Stimulated activated CD4-positive, alpha-beta T cell treated with anti-CD3 and anti-CD28 coated beads, Interleukin-2, amount 100 ng/mL, for 24 hours (primary cell): ENCODE measurements at places on chromosomes 1 and 21.

GRCh38 chr21:45448810-45449657, 44.1 kb downstream of the COL18A1 start:
- no peak for DNase-seq

GRCh38 chr1:71463144-71463543, 382.3 kb upstream of the ZRANB2 start:
- DNase-seq: no peak

DNA sequence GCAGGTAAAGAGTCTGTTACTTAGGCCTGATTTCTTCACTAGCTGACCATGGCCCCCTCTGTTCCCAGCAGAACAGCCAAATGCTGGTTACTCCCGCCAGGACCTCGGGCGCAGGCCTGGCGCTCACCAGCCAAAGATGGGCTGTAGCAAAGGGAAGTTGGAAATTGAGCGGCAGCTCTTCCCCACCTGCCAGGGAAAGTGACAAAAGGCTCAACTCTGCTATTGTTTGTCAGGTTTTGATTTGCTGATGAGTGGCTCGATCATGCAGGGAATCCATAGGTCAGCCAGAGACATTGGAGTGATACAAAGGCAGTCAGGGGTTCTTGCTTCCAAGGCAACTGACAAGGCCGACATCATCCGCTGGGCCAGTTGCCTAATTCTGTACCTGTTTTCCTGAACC, 120.1 kb downstream of the ASTN1 start:
- DNase-seq: no peak

DNA sequence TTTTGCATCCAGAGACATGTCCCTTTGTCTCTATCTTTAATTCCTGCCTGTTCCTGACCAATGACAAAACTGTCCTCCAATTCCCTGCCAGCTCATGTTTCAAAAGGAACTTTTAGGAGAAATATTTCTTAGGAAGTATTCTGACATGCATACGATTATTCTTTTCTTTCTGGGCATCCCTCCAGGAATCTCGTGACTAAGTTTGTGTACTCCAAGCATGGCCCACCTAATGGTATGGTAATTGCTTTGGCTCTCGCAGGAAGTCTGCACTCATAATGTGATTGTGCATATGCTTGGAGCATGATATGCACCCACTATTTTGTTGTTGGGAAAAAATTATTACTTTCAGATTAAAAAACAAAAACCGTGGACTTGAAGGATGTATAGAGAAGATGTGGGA, 256.4 kb downstream of the PRDM2 start:
- DNase-seq: no peak

GRCh38 chr21:44778094-44778493, 23.5 kb downstream of the UBE2G2 start:
- DNase-seq: no peak

DNA sequence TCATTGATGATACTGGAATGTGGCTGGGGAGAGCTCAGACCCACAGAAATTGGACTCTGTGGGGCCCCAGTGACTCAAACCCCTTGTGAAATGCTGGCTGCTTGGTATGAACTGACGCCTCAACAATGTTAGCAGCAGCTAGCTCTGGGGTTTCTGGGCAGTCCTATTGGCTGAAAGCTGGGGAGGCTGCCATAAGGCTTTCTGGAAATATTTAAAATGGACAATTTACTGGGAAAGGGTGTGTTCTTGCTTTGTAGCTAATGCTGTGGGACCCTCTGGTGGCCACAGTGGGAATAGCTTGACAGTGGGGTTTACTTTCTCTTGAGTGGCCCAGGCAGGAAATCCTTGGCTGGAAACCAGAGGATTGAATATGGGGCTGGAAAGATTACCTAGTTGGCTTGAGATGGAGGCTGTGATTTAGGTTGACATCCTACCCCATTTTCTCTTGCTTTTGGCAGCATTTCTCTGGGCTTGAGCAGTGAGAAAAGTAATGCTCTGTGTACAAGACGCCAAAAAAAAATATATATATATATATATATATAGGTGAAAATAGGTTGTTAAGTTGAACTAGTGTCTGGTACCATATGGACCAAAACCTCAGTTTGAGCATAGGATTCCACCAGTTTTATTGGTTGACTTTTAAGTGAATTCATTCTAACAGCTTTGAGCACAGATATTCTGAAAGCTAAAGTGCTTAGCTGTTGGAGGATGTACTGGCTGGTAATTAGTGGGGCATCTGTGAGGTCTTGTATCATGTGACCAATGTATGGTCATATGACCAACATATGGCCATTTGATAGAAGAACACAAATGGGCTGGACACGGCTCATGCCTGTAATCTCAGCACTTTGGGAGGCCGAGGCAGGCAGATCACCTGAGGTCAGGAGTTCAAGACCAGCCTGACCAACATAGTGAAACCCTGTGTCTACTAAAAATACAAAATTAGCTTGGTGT, 8.2 kb upstream of the S100A10 start:
- DNase-seq: peak; percentile 78

DNA sequence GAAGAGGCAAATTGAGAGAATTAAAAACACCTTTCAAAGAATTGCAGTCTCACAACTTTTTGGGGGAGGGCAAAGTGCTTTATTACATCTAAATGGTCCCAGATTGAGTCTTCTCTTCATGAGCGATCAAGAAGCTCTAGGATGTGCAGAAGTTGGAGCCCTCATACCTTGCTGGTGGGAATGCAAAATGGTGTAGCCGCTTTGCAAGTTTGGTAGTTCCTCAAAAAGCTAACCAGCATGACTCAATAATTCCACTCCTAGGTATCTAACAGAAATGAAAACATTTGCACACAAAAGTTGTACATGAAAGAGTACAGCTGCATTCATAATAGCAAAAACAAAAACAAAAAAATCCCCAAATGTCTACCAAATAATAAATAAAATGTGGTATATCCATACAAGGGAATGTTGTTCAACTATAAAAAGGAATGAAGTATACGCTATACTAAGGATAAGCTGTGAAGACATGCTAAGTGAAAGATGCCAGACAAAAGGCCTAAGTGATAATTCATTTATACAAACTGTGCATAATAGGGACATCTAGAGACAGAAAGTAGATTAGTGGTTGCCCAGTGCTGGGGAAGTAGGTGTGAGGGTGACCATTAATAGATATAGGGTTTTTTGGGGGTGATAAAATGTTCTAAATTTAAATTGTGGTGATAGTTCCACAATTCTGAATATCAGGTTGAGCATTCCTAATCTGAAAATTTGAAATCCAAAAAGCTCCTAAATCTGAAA, 55.2 kb downstream of the SELENOF start:
- no peak for DNase-seq

DNA sequence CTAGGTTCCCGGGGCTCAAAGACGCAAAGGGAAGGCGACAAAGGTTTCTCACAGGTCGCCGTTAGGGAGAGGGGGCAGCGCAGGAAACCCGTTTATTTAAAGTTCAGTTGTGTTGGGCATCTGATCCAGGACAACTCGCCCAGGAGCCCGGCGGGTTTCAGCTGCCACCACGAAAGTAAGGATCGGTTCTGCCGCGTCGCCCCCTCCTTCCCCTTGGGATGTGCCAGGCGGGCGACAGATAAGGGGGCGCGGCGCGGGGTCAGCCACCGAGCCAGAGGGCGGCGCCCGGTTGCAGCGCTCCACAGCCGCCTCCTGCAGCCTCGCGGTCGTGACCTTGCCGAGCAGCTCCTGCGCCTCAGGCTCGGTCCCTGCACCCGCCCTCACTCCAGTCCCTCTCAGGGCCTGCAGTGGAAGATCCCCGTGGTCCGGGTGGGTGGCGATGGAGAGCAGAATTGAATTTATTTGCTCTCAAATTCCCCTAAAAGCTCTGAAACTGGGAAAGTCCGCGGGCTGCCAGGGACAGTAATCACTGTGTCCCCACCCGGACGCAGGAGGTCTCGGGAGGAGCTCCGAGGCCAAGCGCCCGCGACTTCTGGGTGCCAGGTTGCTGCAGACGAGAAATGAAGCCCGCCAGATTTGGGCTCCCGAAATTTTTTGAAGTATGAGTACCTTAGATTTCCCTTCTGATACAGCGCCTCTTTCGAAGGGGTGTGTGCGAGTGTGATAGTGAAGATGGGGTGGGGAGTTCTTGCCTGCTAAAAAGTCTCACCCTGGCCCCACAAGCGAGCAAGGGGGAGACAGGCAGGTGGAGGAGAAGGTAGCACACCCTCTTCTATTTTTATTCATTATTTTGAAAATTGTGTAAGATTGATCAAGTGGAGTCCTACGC, 28.4 kb upstream of the NFIA start:
- DNase-seq: no peak

- no peak for DNase-seq
Measured at GRCh38 chr21:46397993-46398392, 60.7 kb upstream of the DIP2A start.

DNA sequence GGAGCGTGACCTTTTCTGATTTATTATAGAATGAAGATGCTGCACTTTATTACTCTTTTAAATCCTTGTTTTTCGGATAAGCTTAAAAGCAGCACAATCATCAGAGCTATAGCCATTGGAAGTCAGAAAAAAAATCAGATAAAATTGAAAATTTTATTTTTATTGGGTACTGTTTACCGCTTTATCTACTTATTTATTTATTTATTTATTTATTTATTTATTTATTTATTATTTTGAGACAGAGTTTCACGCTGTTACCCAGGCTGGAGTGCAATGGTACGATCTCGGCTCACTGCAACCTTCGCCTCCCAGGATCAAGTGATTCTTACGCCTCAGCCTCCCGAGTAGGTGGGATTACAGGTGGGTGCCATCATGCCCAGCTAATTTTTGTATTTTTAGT, 83.1 kb upstream of the CHRM3 start:
- no peak for DNase-seq

GRCh38 chr1:226121587-226122400, 59.3 kb downstream of the H3-3A start:
- DNase-seq: peak; percentile 80

DNA sequence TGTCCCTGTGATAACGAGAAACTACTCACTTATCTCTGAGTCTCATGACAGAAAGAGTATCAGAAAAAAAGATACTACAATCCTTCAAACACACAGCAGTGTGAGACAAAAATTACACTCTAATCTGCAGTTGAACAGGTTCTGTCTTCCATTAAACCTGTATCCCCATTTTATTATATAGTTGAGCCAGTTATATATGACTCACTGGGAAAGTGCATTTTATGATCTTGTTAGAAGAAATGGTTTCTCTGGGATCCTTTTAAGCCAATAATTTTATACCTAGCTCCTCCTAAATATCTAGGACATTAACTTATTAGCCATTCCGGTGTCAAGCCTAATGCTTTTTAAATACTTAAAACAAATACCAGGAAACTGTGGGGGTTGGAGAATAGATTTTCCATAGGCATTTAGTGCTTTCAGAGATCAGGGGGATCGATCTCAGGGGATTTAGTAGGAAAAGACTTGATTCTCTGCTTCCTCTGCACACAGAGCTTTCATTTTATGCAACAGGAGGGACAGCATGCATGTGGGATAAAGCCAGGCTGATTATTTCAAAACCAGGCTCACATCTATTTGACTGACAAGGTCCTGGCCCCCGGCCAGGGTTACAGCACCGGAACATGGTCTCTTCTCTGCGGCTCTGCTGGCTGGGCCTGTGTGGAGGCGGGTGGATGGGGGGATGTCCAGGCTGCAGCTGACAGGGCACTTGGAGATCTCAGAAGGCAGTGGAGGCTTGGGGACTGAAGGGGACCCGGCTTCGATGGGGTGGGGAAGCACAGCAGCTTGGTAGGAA, 310.6 kb downstream of the DISC1 start:
- no peak for DNase-seq

DNA sequence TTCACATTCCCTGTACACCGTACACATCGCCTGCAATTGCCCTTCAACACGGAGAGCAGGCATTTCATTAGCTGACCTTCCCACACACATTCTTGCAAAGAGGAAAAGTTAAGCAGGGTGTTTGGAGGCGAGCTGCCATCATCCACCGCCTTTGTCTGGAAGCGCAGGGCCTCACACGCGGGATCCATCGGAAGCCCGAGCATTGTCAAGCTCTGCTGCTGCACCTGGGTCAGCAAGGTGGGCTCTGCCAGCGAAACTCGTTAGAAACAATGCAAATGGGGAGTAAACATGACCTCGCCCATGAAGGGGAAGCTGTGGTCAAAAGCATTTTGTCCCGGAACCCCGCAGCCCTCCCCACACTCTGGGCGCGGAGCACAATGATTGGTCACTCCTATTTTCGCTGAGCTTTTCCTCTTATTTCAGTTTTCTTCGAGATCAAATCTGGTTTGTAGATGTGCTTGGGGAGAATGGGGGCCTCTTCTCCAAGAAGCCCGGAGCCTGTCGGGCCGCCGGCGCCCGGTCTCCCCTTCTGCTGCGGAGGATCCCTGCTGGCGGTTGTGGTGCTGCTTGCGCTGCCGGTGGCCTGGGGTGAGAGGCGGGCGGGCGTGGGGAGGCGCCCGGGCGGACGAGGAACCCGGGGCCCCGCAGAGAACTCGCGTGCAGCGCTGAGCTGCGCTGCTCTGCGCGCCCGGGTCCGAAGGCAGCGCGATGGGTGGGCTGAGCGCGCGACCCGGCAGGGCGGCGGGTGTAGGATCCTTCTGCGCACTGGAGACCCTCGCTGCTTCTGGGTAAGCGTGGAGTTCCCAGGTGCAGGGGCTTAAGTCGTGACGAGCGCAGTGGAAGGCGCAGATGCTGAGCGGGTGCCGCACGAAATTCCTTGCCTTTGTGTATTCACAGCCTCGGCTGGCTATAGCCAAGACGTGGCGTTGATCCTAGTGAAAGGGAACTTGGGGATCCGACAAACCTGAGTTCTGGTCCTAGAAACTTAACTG, at the start of gene CR1:
CR1 (plus strand) TSS at position 357 of the 992 bp plus-strand sequence; CDS start at position 468, 111 bp downstream.
- peak; percentile 46 for DNase-seq
